ENCODE measurements at places on chromosomes 7 and 10. TPM values are rescaled to one million over a fixed set of nuclear protein-coding genes. Genes with fewer than 3 reads are reported as not detected.

Gene LIPJ
- not detected for total RNA-seq

Gene TSPAN15
- 51.0 TPM for total RNA-seq

DNA sequence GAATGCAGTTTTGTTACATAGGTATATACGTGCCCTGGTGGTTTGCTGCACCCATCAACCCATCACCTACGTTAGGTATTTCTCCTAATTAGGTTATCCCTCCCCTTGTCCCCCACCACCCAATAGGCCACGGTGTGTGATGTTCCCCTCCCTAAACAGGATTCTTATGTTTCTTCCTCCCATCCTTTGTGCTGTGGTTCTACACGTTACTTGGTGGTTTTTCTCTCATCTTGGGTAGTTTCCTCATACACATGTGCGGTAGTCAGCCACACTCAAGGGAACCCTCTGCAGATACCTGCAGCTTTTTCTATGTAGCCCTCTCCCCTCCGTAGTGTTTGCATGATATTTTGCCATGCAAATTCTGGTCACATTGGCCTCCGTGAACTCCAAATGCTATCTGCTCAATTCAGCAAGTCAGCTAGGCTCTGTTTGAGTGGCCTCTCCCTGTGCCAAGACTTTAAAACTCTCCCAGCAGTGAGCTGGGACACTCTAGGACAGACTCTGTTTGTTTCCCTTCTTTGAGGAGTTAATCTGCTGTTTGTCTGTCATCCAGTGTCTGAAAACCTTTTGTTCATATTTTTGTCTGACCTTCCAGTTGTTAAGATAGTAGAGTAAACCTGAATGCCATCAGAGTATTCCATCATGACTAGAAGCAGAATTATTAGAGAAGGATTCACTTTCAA, 41.0 kb downstream of the RABGEF1 start:
- DNase-seq = no peak

GRCh38 chr10:113491967-113492565, 60.8 kb upstream of the HABP2 start:
- no peak for DNase-seq

- no peak for DNase-seq
These were observed 11.4 kb downstream of the JAZF1 start for GRCh38 chr7:28169230-28169629.

- peak; percentile 71 for DNase-seq
These were observed 11.2 kb downstream of the CTBP2 start for GRCh38 chr10:125149036-125149679.

Measured in Caki2 (cell line).